Tibial artery (tissue), 4 donors: ENCODE measurements at places on chromosomes 11 and 22.

DNA sequence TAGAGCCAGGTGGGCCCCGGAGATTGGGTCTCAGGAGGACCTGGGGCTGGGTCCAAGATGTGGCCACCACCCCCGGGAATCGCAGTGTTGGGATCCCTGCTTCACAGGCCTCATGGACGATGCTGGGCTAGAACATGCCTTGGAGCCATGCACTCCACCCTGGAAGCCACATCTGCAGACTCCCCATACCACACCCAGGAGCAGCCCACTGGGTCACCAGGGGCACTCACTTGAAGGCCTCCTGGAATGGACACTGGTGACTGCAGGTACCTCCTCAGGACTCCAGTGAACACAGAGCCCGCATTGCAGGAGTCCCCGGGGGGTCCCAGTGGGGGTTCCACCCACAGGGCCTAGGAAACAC, 25.0 kb downstream of the RTN4R start:
- DNase-seq = no peak

DNA sequence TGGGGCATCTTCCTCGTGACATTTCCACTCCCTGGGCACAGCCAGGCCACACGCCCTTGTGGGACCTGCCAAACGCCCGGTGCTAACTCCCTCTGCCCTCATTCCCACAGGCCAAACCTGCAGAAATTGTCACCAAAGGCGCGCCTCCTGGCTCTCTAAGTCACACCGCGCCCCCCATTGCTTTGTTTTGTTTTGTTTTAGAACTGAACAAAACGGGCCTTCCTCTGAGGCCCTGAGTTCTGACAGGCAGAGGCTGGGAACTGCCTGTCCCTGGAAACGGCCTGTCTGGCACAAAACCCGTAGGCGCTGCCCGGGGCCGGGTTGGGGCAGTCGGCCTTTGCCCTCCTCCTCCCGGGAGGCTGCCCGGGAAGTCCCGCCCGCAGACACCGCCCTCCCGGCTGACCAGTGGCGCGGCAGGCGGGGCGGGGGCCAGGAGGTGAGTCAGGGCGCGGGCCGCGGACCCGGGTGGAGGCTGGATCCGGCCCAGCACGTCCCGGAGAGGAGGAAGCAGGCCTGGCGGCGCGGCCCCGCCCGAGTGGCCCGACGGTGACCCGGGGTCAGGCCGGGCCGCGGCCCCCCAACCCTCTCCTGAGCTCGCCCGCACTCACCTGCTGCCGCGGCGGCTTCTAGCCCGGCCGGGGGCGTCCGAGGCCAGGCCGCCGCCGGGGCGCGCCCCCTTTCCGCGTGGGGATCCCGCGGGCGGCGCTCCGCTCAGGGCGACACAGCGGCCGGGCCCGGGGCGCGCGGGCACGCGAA, 465 bp downstream of the SUN2 start:
- DNase-seq = peak; percentile 99

- DNase-seq = no peak
Observed at GRCh38 chr11:86180423-86180822, 64.1 kb upstream of the EED start.

- no peak for DNase-seq
Observed at GRCh38 chr11:404551-405264, 10.1 kb downstream of the SIGIRR start.

DNA sequence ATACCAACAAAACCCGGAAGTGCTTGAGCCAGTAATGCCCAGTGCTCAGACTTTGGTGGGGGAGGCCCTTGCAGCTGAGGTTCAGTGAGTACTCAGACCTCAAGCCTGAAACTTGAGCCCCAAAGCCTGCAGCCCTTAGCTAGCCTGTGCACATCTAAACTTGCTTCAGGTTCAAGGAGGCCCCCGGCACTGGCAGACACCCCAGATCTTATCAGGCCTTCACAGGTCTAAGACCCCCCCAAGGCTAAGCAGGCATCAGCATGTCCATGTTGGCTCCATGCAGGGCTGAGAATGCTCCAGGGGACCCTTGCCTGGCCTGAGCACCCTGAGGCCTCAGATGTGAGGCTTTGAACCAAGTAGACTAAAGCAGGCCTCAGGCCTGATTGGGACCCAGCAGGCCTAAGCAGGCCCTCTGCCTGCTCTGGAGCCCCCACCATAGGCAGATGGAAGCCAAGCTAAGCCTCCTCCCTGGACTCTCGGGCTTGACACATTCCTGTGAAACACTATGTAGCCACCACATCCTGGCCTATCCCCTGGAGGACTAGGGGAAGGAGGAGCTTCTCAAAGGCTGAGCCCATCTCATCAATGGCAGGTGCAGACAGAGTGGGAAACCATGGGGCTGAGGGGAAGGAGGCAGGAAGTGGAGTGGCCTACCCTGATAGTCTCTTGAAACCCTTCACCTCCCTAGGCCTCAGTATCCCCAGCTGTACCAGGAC, 1.2 kb upstream of the CASTOR1 start:
- no peak for DNase-seq

DNA sequence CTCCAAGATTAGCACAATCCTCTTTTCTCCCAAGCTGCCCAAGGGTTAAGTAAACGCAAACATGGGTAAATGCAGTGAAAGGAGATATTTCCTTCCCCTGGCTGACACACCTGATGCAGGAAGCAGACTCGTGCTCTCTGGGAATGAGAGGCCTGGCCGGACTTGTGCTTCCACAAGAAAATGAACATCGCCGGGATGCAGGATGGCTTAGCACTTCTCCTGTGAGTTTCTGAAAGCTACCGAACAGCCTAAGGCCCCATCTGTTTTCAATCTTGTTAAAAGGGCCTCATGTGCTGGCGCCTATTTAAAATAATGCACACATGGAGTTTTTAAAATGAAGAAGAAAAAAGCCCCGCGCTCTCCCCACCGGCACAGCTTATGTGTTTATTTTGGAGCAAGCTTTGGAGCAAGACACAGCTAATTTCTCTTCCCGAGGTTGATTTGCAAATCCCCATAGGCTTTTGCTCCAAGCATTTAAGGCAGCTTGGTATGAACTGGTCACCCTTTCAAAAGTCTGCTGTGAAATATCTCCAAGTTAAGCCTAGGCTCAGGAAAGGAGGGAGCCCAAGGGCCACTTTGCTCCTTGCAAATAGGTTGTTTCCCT, 100.9 kb downstream of the SYN3 start:
- DNase-seq = no peak

DNA sequence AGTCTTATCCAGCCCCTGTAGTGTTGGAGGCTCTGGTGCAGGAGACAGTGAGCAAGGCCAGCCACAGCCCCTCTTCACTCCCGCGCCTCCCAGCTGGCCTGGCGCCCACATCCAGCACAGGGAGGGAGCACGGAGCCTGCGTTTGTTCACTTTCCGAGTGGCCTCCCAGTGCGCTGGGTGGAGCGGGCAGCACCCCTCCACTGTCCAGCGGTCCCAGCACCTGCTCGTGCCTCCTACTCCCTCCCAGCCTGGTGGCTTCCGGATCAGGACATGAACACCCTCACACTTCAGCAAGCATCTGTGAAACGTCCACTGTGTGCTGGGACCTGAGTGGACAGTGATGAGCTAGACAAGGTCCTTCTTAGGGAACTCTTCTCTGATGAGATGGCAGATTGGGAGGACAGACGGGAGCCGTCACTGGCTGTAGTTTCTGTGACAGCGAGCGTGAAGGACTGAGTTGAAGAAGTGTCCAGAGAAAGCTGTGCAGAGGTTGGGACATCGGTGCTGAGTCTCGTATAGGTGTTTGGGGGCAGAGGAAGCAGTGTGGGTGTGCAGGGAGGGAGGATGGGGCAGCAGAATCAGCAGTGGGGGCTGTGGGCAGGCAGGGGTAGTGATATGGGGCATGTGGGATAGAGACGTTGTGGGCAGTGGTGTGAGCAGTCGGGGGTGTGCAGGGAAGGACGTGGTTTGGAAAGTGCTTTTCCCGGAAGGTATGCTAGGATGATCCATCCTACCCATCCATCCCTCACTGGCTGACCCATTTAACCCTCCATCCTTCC, 256.8 kb downstream of the TBC1D22A start:
- peak; percentile 38 for DNase-seq

- no peak for DNase-seq
Observed at GRCh38 chr11:96085319-96085930, 161.5 kb upstream of the MTMR2 start.

GRCh38 chr22:46812034-46812605, 49.7 kb downstream of the TBC1D22A start:
- DNase-seq = peak; percentile 32

- no peak for DNase-seq
Observed at GRCh38 chr11:86617502-86617901, 54.9 kb downstream of the ME3 start.

GRCh38 chr11:69359735-69360480, 66.0 kb downstream of the MYEOV start:
- peak; percentile 15 for DNase-seq

GRCh38 chr11:120784566-120785251, 239.2 kb upstream of the TBCEL start:
- DNase-seq = no peak

DNA sequence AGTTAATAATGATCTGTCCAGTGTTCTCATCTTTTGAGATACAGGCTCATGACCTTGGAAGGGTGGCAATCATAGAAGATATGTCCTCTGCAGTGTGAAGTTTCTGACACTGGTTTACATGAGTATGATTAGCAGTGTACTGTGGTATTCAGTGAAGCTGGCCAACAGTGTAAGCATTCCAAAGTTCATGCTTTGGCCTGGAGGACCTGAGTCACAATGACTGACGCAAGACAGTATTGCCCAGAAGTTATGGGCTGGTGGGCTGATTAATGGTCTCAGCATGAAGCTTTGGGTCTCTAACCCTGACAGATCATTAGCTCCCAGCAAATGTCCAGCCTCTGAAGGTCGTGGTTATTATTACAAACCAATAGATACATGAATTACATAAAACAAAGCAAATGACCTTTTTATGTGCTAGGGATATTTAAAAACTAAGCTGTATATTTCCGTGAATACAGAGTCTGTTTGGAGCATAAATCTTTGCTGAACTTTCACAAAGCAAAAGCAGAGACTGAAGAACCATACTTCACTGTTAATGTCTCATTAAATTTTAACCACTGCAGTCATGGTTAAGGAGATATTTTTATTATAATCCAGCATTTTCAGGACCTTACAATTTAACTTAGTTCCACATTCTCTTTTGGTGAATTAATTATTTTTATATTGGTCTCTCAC, 28.3 kb upstream of the USP47 start:
- DNase-seq = peak; percentile 78

GRCh38 chr11:64099436-64099835, 63.7 kb downstream of the FLRT1 start:
- no peak for DNase-seq

- DNase-seq = no peak
Observed at GRCh38 chr22:23803001-23803819, 16.4 kb downstream of the SMARCB1 start.

- peak; percentile 47 for DNase-seq
Observed at GRCh38 chr22:20434773-20435172, 2.9 kb downstream of the SCARF2 start.

DNA sequence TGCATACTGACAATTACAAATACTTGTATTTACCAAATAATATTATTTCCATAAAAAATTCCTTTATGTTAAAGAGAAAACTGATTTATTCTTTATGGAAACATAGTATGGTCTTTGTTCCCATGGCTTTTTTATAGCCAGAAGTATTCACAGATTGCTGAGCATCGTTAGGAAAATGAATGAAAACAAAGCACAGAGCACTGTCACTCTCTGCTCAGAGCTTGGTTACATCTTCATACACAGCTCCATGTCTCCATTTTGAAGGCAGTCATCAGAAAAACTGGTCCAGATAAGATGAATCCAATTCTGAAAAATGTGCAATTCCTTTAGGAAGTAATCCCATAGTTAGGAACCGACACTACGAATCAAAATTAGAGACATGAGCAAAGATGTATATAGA, 9.0 kb upstream of the SLC6A5 start:
- DNase-seq = no peak

DNA sequence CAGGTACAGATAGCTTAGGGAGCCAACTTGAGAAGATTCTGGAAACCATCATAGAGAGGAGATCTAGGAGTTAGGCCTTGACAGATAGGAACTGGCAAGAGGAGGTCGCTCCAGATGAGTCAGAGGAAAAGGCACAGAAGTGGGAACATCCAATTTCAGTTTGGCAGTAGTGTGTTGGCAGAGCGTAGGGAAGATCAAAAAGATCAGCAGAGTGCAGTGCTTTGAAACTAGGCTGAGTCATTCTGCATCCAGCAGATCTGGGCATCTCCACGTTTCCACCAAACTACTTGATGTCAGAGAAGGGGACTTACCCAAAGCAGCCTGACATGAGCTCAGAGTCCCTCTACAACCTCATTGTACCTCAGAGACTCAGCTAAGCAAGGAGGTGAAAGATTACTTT, 58.5 kb downstream of the GAB4 start:
- no peak for DNase-seq

GRCh38 chr11:16027621-16028020, 328.7 kb downstream of the SOX6 start:
- no peak for DNase-seq

DNA sequence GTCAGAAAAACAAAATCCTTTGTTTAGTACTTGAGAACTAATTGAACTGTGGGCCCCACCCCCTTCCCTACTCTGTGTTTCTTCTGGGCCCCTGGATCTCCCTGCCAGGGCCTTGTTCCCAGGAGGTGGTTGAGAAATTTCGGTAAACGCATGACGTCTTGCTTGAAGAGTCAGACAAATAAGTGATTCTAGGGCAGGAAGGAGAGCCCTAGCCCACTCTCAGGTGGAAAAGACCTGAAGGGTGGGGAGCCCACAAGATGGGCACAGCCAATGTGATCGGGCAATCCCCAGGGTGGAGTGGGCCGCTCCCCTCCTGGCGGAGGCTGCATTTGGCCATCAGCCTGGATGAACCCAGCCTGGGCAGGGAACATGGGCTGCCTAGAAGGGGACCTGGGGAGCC, 16.8 kb upstream of the P2RY2 start:
- DNase-seq = no peak

DNA sequence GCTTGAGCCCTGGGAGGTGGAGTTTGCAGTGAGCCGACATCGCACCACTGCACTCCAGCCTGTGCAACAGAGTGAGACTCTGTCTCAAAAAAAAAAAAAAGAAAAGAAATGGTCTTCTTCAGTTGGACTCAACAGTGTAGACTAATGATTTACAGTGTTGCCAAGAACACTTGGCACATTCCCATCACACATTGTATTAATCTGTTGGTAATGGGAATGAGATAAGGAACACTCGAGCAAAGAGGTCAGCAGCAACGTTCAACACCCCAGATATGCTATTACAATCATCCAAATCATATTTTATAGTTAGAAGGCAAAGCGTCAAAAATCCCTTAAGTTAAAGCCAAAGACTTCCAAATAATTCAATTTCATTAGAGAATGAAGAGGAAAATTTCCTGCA, 14.5 kb downstream of the CDON start:
- no peak for DNase-seq

DNA sequence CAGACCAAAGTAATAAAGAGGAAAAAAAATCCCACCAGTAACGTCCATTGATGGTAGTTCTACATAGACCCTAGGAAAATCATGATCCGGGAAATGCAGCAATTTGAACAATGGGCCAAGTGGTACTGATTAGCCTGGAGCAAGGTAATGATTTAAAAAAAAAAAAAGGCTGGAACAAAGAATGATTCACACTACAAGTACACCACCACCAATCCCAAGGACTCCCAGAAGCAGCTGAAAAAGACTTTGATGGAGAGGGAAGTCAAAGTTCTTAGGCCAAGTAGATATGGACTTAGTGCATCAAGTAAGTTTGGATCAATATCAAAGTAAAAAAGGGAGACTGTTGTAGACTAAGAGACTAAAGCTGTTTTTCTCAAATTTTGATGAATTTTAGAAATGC, 11.8 kb downstream of the KCTD14 start:
- DNase-seq = no peak
